Adrenal gland (tissue), 19 donors: ENCODE measurements at places on chromosomes 6 and 20. TPM values are rescaled to one million over a fixed set of nuclear protein-coding genes. Genes with fewer than 3 reads are reported as not detected.

Gene DNAAF9
- total RNA-seq, result 26.1 TPM

DNA sequence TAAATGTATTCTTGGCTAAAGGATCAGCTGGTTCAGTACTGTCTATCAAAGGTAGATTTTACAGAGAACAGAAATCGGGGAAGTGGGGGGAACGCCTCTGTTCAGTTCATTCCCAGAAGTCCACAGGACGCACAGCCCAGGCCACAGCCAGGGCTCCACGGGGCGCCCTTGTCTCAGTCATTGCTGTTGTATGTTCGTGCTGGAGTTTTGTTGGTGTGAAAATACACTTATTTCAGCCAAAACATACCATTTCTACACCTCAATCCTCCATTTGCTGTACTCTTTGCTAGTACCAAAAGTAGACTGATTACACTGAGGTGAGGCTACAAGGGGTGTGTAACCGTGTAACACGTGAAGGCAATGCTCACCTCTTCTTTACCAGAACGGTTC is 29.9 kb downstream of the TXNDC5 start:
- H3K27ac ChIP-seq, result no peak overlapping the region
- peaks cover 50% of the 10 kb centered on the region for H3K36me3 ChIP-seq
- H3K4me3 ChIP-seq, result no peak overlapping the region

Gene MARCKS
- total RNA-seq, result 46.5 TPM

Gene BPIFB2
- total RNA-seq, result not detected

- H3K36me3 ChIP-seq, result no peaks in the 10 kb centered on the region
- no peaks in the 10 kb centered on the region for H3K27me3 ChIP-seq
- no peak for DNase-seq
- H3K4me3 ChIP-seq, result no peak overlapping the region
- H3K4me1 ChIP-seq, result no peaks in the 10 kb centered on the region
Observed at GRCh38 chr6:159086033-159086618, 41.3 kb upstream of the TAGAP start.

Gene CASS4
- 3.1 TPM for total RNA-seq

Gene SOBP
- 15.5 TPM for total RNA-seq
